ENCODE measurements at places on chromosomes 1 and 21.

- DNase-seq, result no peak
Measured at GRCh38 chr1:114025609-114026401, 46.5 kb downstream of the OLFML3 start.

DNA sequence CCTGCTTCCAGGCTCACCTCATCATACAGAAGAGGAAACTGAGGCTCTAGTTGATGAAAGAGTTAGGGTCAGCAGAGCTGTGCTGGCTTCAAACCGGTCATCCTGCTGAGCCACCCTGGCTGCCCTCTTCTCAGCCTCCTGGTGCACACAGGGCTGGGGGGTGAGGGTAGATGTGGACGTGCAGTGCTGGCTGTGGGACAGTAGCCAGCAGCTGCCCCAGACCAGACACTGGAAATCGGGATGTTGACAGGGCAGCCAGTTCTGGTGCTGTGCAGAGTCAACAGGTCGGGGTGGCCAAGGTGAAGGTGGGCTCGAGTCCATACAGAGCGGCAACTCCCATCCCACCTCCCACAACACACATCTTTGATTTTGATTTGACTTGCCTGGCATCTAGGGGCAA lies 1.5 kb upstream of the CLCNKA start:
- no peak for DNase-seq

DNA sequence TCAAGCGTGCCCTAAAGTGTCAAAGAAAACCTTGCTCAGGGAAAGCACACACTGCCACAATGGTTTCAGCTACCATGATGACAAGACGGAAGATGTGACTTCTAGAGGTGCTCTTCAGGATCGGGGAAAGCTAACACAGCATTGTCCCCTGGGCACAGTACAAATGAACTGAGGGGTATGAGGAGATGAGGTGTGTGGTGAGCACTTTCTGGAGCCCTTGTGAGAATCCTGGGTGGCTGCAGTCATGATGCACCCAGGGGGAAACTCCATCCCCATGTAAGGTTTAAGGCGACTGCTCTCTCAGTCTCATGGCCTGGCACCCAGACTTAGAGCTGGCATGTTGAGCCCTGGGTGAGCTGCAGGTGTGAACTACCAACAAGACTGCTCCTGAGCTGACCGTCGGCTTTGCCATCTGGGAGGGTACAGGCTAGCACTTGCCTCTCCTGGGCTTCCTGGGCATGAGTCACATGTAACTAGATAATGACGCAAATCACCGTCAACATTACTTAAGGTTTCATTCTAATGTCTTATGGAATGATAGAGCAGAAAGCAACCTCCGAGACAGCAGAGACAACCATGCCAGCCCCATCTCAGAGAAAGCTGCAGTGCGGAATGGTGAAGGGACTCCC lies 144.6 kb downstream of the CLIC6 start:
- no peak for DNase-seq

- DNase-seq, result no peak
Measured at GRCh38 chr1:228445843-228446650, 29.4 kb upstream of the TRIM17 start.

GRCh38 chr1:231642618-231643017 lies 16.0 kb downstream of the DISC1 start:
- DNase-seq, result no peak

DNA sequence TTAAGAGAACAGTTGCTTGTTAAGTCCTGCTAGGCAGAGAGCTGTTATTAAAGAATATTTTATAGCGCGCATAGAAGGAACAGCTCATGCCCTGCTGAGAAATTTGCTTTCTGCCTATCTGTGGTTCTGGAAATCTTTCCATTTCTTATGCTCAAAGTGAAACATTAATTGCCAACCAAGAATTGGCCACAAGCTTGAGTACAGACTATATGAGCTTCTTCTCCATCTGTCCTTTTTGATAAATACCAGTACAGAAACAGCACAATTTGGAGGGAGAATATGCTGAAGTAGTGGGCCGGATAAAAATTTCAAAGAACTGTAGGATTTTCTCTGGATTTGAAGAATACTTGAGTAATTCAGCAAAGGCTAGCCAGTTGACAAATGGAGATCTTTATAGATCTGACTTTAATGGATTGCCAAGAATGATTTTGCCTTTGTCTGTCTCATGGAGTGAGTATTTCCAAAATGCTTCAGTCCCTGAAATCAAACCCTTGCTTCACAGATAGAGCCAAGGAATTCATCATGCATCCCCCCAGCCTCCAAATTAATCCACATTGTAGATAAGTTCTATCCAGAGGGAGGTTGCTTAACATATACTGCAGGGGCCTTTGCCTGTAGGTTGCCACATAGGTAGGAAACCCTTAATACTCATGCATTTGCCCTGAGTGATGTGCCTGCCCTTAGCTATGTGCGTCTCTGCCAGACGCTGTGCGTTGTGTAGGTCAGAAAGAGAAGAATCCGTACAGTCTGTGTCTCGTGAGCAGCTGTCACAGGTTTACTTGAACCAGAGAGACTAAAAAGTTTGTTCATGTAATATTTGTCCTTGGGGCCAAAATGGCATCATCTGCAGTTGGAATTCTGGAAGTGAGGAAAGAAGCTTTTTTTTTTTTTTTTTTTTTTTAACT lies 44.2 kb downstream of the SMYD2 start:
- no peak for DNase-seq

- no peak for DNase-seq
Measured at GRCh38 chr21:26952374-26953066, 14.4 kb downstream of the ADAMTS5 start.

GRCh38 chr1:6267686-6268322 lies 6.9 kb upstream of the GPR153 start:
- no peak for DNase-seq

DNA sequence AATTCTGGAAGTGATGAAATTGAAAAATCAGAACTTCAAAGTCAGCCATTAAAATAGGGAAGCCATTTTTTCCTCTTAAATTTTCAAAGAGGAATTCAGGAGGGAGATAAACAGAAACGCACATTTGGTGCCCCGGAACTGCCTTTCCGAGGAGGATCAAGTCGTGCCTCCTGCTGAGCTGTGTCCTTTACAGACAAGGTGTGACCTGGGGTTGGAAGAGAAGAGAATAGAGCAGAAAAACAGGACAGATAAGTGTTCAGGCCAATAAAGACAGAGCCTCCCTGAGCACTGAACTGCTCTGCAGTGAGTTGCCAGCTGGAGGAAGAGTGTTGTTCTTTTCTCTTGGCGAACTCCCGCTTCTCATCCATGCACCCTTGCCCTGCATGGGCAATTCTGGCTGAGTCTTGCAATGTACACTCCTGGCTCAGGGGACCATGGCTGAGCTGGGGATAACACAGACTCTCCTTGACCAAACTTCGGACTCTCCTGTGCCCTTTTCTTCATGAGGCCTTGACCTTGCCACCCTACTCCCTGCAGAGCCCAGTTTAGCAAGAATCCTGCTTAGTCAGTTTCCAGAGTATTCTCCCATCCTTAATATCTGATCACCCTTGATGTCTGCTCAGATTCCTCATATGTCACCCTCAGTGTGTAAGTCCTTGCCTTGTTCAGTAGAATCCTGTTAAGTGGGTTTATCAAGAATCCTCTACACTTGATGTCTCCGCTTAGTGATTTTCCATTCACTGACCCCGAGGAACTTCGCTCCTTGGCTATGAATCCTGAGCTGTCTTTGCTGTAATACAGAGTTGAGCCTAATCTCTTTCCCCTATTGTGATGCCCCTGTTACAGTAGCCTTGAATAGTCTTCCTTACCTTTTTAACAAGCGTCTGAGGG lies 1.3 kb upstream of the MTARC1 start:
- DNase-seq, result no peak

DNA sequence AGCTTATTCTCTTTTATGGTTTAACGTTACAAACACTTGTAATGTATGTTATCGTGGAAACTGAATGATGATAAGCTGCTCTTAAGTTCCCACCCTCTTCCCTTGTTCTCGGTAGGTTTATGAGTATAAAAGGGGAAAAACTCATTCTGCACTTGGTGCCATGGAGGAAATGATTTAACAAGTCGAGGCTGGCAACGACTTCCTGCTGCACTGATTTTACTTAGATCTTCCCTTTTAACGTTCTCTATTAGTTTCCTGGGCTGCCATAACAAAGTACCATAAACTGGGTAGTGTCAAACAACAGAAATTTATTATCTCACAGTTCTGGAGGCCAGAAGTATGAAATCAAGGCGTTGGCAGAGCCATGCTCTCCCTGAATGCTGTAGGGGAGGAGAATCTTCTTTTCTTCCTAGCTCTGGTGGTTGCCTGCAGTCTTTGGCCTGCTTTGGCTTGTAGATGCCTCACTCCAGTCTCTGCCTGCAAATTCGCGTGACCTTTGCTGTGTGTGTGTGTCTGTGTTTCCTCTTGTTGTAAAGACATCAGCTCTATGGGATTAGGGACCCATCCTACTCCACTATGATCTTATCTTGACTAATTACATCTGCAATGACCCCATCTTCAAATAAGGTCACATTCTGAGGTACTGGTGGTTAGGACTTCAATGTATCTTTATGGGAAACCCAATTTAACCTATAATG lies 26.3 kb downstream of the HUNK start:
- DNase-seq, result no peak

DNA sequence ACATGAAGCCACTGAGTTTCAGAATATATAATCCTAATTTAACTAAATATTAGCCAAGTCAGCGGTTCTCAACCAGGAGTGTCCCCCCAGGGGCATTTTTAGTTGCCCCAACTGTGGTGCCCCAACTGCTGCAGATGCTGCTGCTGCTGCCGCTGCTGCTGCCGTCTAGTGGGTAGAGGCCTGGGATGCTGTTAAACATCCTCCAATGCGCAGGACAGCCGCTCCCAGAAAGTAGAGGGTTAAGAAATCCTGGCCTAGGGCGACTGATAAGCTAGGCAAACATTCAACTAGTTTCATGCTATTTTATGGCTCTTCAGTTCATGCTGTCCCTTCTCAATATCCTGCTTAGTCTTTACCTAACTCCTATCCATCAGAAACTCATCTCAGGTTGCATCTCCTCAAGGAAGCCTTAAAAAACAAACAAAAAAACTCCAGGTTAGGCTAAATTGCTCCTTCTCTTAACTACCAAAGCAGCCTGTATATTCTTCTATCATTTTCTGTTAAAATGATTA lies 9.9 kb upstream of the DCAF6 start:
- no peak for DNase-seq

DNA sequence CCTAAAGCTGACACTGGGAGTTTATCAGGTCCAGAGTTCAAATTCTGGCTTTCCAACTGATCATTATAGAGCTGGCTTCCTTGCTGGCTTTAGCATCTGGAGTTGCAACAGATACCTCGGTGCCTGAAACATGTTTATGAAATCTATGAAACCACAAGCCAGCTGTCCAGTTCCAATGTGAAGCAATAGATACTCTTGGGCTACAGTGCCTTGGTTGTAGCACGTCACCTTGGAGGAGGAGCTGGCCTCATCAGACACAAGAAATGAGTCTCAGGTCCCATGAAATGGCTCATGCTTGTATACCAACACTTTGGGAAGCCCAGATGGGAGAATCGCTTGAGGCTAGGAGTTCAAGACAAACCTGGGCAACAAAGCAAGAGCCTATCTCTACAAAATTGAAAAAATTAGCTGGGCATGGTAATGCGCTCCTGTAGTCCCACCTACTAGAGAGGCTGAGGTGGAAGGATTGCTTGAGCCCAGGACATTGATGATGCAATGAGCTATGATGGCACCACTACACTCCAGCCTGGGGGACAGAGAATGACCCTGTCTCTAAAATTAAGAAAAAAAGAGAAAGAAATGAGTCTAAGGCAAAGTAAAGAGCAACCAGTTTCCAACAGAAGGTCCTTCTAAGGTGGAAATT lies 132.5 kb upstream of the ZNF648 start:
- DNase-seq, result peak; percentile 29

DNA sequence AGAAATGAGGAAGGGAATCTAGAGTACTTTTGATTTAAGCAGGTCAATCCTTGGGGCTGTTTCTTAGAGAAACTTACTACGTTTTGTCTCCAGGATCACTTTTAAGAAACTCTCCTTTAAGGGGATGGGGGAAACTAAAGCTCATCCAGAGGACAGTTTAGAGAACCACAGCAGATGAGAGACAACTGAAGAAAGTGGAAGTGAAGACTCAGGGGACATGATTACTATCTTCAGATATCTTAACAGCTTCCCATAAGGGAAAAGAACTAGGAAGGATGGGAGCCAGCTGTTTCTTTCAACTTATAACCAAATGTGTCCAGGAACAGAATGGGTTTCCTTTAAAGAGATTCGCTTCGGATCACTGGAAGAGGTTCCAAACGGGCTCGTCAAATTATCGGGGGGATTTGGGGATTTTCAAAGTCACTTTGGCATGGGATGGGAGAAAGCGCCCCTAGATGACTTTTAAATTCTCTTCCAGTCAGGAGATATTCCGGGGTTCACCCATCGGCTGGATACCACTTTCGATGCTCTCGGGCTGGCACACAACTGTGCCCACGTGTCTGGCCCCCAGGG lies 1.2 kb downstream of the SCMH1 start:
- DNase-seq, result no peak

DNA sequence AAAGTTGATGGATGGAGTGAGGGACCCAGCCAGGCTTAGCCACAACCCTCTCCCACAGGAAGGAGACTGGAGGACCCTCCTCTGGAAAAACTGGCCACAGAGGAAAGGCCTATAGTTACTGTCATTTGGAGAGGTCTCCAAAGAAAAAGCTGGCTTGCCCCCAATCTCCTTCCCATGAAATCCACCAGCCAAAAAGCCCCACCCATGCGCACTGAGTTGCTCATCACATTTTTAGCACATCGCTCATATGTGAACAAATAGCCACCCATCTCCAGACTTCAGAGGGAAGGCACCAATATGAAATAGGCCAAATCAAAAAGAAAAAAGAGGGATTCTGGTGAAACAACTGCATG lies 36.9 kb upstream of the QSOX1 start:
- no peak for DNase-seq

DNA sequence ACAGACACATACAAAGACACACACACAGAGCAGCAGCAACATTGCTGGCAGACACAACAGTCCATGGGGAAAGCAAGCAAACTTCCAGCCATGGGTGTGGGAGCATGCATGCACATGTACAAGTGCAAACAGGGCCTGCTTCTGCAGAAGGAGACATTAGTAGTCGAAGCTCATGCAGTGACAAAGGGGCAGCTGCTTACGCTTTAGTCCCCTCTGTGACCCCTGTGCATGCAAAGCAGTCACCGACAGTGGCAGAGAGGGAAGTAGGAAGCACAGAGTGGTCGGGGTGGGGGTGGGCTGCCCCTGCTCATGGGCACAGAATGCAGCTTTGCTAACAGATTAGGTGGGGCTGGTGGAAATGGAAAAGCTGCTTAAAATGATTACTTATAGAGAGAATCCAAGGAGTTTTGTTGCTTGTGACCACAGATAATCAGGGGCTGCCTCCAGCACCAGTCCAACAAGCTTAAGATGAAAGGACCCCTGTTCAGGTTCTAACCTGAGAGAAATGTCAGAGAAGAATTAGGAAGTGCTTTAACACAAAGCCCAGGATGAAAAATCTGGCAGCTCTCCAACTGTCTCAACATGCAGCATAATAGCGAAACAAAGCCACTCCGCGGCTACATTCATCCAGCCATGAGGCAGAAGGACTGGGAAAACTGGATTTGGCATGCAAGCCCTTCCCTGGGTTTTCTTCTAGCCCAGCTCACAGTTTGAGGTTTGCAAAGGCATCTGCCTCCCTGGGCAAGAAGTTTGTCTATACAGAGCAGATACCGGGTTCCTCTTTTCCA lies 378.9 kb downstream of the KCNH1 start:
- no peak for DNase-seq

Measured in NK-92 treated with Interleukin-12 subunit alpha and Interleukin-12 subunit beta, amount 100 ng/mL, for 24 hours (cell line).